Right cardiac atrium (tissue), 5 donors: ENCODE measurements at places on chromosomes 1 and 21. TPM values are rescaled to one million over a fixed set of nuclear protein-coding genes. Genes with fewer than 3 reads are reported as not detected.
A peak's percentile ranks its signal among the peaks of the same experiment; 100 is the strongest.

Gene KLHDC8A
- total RNA-seq = 0.47 TPM

Gene NAV1
- total RNA-seq = 16.7 TPM

Gene ZNF672
- total RNA-seq = 34.6 TPM

Gene CFH
- total RNA-seq = 462 TPM

Gene HSPA6
- total RNA-seq = 1.8 TPM

Gene SNX7
- total RNA-seq = 24.1 TPM

Gene TAS1R1
- total RNA-seq = not detected

Gene THEM5
- total RNA-seq = 0.42 TPM

Gene ADAM30
- total RNA-seq = not detected

Gene S100A1
- total RNA-seq = 1,233 TPM

Gene TMEM61
- not detected for total RNA-seq

Gene FAM3B
- 0.37 TPM for total RNA-seq

- DNase-seq = peak; percentile 92
These were observed at the start of gene SFT2D2 for GRCh38 chr1:168225476-168226190. Gene SFT2D2 (plus strand): TSS chr1:168226004. CDS start chr1:168226080, 76 bp downstream.

GRCh38 chr1:84164161-84164560, 20.1 kb downstream of the PRKACB start:
- no peak for DNase-seq

- DNase-seq = no peak
These were observed 17.6 kb downstream of the RGS1 start for GRCh38 chr1:192592981-192593708.

- no peak for DNase-seq
These were observed 185.6 kb upstream of the NRIP1 start for GRCh38 chr21:15250384-15250783.

GRCh38 chr1:78073441-78073840, 27.7 kb downstream of the GIPC2 start:
- DNase-seq = no peak

- peak; percentile 86 for DNase-seq
These were observed 3.1 kb downstream of the C1orf216 start for GRCh38 chr1:35715568-35716002.

GRCh38 chr1:2630498-2631135, 2.2 kb downstream of the MMEL1 start:
- no peak for DNase-seq

DNA sequence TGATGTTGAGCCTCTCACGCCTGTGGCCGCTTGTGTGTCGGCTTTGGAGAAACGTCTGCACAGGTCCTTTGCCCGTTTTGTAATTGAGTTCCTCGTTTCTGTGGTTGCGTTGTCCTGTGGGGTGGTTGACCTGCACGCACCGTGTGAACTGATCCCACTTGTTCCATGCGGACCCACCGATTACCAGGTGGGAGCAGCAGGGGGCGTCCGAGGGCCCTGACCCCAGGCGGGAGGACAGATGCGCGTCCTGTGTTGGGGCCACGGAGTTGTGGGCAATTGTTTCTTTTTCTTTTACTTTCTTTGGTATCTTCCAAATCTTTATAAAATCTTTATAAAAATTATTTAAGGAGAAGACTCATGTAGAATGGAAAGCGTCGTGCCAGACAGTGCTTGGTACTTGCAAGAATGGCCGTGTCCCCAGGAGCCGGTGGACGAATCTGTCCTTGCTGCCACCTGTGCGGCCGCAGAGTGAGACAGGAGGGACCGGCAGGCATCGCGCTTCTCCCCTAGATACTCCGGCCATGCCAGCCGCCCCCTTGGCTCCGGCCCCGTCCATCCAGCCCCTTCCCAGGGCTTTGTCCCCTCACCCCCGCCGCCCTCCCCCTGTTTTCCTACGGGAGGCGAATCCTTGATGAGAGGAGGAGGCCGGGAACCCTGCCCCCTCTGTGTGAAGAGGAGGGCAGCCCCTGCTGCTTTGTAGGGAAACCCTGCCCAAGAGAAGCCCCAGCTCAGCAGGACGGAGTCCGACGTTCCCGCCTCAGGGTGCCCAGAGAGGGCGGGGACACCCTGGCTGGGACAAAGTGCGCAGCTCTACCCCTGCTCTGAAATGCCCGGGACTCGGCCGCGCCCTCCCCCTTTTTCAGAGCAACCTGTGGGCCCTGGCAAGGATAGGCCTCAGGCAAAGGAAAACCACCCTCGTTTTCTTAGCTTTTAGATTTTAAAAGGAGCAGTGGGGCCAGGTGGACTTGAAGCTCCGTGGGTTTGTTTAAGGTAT, 41.7 kb downstream of the PRKCZ start:
- peak; percentile 33 for DNase-seq

DNA sequence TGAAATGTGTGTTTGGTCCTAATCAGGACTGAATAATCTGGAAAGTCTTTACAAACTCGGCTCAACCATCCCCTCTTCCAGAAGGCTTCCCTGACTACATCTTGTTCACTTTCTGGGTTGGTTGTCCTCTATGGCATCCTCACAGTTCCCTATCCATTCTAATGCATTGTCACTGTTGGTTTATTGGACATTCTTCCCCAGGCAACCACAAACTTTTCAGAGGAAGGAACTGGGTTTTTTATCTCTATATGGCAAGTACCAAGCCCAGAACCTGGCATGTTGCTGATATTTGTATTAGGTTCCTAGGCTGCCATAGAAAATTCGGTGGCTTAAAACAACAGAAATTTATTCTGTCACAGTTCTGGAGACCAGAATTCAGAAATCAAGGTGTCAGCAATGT, 363.5 kb upstream of the ST6GALNAC5 start:
- DNase-seq = no peak

DNA sequence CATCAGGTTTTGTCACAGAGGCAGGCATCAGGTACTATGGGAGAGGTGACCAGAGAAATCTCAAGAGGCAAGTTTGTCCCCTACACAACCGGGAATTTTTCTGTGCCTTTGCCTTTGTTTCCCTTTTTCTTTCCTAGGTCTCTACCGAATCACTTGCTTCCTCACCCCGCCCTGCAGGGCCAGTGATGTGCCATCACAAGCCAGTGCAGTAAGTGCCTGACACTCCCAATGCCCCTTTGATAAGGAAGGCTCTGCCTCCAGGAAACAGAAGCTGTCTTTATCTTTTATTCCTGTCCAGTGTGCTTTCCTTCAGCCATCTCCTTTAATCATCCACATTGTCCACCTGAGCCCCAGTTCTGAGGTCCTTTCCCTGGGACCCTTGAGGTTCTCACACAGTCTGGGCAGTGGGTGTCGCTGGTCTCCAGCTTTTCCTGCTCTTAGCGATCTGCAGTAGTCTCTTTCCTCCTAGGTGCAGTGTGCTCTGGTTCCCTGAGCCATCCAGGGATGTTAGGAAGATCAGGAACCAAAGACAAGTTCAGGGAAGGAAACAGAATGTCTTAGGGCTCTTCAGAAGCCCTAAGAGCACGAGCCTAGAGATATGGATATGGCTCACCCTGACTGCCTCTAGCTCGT, 36.6 kb downstream of the GJA5 start:
- DNase-seq = peak; percentile 74

DNA sequence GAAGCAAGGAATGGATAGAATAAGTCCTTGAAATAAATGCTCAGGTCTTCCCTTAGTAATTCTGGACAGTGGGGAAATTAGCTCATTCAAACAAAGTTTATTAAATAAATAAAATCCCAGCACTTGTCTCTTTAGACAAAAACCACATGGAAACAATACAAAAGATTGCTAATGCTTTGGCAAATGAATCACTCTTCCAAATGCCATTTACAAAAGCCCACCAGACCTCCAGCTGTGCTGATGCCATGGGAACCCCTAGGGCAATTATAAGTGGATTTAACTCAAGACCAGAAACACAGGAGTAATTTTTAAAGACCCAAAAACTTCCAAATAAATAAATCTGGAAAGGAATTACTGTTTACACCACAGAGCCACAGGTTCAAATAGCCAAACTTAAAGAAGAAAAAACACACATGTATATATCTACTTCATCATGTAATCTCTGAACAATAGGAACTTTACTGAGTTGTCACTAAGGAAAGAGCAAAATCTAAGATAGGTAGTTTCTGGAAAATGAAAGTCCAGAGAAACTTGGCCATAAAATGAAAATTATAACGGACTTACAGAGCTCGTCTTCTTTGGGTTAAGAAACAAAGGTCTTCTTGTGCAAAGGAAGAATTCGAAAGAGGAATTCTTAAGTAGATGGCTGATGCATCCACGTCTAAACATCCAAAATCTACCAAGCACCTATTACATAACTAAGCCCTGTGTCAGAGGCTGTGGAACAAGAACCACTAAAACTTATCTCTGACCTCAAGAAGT, 399.4 kb downstream of the SMYD3 start:
- no peak for DNase-seq

GRCh38 chr1:93588206-93588605, 93.4 kb downstream of the BCAR3 start:
- DNase-seq = no peak

GRCh38 chr1:43622471-43622870, 27.5 kb upstream of the KDM4A start:
- DNase-seq = no peak

DNA sequence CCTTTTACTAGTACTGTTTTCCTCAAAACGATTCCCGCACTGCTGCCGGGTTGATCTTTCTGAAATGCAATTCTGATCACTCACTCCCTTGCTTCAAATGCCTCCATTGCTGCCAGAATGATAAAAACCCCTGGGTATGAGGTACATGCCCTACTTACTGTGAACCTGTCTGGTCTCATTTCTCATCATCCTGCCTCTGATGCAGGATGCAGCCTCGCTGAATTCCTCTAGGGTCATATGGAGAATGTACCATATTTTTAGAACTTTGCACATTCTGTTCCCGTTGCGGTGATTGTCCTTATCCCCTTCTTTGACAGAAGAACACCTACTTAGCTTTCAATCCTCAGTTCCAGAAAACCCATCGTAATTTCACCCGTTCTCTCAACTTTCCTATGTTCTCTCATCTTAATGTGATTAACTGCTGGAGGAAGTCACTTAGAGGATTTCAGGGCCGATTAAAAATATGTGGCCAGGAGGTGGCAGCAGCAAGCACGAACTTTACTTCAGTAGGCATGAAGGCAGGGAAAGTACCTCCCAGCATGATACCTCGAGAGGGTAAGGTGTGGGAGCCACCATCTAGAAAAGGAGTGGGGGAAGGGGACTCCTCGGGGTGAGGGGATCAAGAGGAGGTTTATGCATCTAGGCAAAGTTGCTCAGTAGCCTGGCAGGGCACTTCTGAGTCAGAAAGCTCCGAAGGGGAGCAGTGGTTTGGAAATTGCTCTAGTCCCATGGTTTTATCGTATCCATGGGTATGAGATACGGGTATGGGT, 361.5 kb upstream of the ZP4 start:
- DNase-seq = peak; percentile 43

DNA sequence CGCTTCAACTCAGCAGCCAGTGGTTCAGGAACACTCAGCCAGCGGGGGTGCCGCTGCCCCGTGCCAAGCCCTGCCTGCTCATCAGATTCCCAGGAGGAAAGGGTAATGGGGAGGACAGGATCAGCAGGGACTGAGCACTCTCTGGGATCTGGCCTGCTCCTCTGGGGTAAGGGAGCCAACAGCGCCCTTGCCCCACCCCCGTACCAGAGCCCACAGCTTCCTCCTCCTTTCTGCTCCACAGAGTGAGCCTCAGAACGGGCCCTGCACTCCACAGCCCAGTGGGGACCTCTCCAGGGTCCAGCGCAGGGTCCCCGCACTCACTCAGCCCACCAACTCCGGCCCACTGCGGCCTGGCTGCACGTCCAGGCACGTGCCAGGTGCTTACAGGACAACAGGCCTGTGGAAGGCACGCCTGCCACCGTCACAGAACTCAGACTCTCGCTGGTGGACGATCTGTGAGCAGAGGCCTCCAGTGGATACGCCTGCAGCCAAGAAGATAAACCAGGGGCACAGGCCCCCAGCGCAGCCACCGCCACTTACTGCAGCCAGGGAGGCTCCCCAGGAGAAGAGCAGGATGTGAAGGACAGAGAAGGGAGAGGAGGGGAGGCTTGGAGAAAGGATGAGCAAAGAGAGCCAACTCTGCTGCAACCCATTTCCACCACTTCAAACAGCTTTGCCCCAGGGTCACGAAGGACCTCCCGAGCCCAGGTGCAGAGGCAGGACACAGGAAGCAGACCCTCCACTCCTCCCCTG, 2.1 kb downstream of the MEGF6 start:
- DNase-seq = no peak

GRCh38 chr1:163085041-163085903, 16.1 kb downstream of the RGS4 start:
- DNase-seq = no peak

DNA sequence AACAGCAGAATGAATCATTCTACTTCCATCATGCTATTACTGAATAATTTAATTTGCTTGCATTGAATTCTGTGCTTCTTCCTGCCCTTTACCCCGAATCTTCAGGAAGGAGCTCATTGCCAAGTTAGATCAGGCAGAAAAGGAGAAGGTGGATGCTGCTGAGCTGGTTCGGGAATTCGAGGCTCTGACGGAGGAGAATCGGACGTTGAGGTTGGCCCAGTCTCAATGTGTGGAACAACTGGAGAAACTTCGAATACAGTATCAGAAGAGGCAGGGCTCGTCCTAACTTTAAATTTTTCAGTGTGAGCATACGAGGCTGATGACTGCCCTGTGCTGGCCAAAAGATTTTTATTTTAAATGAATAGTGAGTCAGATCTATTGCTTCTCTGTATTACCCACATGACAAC, 44.2 kb downstream of the MAP3K7CL start:
- DNase-seq = no peak

- no peak for DNase-seq
These were observed 76.3 kb upstream of the LRRC7 start for GRCh38 chr1:69491416-69491815.

- DNase-seq = no peak
These were observed at the start of gene KRTAP6-1 for GRCh38 chr21:30613836-30614235. Gene KRTAP6-1 (minus strand): TSS chr21:30613930. CDS start chr21:30613904, 26 bp downstream.

DNA sequence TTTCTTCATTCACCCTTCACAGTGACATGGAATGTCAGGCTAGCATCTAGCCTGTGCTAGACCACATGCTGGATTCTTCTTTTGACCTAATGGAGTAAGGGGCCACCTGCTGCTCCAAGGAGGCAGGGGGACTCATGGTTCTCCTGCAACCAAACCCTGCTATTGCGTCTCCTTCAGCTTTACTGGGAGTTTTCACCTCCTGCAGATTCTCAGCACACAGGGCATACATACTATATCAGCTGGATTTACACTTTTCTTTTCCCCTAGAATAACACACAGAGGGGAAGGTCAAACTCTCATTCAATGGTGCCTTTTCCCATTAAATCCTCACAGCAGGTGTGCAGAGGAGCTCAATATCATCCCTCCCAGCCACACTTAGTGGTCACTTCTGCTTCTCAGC, 16.6 kb upstream of the AK5 start:
- DNase-seq = no peak

DNA sequence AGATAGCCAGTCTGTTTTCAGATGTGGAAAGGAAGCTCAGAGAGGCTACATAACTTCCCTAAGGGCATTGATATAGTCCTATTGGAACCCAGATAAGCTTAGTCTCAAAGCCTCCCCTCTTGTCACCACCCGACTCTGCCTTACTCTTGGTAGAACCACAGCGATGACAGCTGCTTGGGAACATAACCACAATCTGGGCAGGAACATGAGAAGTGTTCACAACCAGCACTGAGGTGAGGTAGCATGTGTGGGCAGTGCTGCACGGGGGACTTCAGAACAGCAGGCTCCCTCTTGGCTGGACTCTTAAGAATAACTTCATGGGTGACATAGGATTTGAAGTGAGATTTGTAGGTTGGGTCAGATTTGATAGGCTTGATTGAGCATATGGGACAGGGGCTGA, 9.3 kb upstream of the S100A10 start:
- DNase-seq = no peak
